Stimulated activated CD4-positive, alpha-beta T cell treated with anti-CD3 and anti-CD28 coated beads, Interleukin-2, amount 100 ng/mL, for 24 hours (primary cell): ENCODE measurements at places on chromosomes 11 and 22.

- peak; percentile 96 for DNase-seq
These were observed 17.9 kb downstream of the CRELD2 start for GRCh38 chr22:49936018-49936972.

GRCh38 chr11:35173616-35174566 is 34.9 kb downstream of the CD44 start:
- DNase-seq = no peak

DNA sequence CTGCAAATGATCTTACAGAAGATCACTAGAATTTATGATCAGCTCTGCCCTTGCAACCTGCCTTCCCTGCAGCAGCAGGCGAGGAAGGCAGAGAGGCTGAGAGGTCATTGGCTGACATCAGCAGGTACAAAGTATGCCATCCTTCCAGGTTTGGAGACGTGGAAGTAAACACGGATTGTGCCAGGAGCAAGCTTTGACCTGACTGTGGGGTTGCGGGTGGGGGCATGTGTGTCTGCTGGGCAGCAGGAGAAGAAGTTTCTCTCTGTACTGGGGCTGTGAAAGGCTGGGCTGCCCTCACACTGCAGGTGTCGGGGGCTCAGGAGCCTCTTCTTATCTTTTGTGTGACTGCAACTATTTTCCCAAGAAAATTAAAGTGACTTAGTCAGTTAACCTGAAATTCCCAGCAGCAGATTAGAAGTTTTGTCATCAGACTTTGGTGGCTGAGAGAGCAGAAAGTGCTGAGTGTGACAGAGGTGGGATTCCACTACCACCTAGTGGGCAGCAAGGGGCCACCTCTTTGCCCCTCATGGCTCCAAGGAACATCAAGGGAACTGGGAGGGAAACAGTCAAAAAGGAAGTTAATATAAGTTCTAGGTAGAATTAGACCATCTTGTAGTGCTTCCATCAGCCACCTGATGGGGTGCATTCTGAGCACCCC is 565.9 kb downstream of the ETS1 start:
- no peak for DNase-seq

- no peak for DNase-seq
These were observed 5.9 kb upstream of the SLC22A12 start for GRCh38 chr11:64585150-64585549.

GRCh38 chr22:25281675-25282345 is 62.4 kb downstream of the CRYBB2 start:
- DNase-seq = no peak

DNA sequence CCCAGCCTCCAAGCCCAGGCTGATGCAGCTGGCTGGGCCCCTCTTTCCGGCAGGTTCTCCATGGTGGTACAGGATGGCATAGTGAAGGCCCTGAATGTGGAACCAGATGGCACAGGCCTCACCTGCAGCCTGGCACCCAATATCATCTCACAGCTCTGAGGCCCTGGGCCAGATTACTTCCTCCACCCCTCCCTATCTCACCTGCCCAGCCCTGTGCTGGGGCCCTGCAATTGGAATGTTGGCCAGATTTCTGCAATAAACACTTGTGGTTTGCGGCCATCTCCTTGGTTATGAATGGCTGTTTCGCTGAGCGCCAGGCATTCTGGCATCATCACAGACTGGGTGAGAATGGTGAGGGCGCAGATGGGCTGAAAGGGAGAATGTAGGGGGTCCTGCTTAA is 3.6 kb downstream of the PRDX5 start:
- no peak for DNase-seq

DNA sequence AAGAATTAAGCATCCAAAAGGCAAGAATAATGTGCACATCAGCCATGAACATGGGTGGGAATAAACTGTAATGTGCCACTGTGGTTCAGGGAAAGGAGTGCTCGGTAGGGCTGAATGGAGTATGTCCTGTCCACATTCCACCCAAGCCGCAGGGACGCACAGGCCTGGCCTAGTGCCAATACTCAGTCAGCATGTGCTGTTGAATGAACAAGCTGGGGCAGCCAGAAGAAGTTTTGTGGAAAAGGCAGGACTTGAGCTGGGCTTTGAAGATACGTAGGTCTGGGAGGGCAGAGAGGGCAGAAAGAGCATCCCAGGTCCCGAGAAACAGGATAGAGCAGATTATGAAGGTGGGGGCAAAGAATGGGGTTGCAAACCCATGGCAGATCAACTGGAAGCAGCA is 60.0 kb upstream of the PLET1 start:
- no peak for DNase-seq

GRCh38 chr11:76225122-76225611 is 18.9 kb upstream of the WNT11 start:
- DNase-seq = no peak

DNA sequence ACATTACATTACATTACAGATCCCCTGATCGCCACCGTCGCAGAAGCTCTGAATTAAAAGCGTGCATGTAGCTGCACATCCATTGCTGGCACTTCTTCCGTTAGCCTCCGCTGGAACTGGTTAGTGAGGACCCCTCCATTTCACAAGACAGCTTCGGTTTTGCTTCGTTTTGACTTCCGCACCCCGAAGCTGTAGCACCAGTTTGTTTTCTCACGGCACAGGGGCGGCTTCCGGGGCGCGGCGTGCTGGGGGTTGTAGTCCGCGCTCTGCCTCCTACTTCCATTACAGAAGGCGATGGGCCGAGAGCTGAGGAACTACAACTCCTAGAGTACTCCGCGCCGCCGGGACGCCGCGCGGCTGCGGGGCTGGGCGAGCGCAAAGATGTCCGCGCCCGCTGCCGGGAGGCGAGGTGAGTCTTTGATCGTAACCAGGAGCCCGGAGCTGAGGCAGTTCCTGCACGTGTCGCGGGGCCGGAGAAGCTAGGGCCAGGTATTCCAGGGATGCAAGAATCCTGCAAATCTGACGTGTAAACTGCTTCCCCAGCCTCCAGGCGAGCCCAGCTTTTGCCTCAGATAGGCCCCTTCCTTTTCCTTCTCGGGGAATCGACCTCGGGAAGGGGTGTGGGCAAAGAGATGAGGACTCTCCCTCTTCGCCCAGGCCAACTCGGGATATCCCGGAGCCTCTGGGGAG is at the start of gene PEX26:
PEX26 (plus strand) TSS at position 352 of the 690 bp plus-strand sequence. CDS start 387 bp downstream, outside the sequence.
- peak; percentile 95 for DNase-seq

DNA sequence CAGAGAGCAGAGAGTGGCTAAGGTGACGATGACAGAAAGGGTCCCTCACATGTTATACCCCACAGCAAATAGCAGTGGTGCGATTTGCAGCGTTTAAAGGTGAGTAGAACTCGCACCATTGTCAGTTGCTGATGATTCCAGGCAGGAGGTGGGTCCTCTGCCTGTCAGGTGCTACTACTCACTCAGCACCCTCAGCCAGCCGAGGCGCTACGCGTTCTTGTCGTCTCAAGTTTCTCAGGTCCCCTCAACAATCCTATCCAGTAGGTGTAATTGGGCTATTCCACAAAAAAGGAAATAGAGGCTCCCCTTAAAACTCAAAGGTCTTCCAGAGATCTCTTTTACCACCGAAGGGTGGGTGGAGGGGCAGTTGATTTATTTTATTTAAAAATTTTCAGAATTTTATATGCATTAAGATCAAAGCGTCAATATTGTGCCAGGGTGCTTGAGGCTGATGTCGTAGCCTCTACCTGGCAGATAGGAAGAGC is 18.3 kb downstream of the ELF5 start:
- DNase-seq = no peak

GRCh38 chr11:110093407-110094297 is 460 bp downstream of the ZC3H12C start:
- DNase-seq = no peak

DNA sequence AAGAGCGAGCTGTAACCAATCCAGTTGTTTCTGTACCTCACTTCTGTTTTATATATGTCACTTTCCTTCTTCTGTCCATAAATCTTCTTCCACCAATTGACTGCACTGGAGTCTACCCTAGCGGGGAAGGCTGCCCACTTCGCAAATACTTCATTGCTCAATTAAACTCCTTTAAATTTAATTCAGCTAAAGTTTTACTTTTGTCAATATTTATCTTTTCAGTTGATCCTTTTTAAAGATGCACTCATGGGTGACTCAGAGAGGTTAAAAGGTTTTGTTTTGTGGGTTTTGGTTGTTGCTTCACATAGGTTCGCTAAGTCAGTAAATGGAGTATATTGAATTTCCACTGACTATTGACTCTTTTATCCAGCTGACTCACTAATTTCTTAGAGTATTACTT is 597.2 kb downstream of the DLG2 start:
- DNase-seq = no peak

DNA sequence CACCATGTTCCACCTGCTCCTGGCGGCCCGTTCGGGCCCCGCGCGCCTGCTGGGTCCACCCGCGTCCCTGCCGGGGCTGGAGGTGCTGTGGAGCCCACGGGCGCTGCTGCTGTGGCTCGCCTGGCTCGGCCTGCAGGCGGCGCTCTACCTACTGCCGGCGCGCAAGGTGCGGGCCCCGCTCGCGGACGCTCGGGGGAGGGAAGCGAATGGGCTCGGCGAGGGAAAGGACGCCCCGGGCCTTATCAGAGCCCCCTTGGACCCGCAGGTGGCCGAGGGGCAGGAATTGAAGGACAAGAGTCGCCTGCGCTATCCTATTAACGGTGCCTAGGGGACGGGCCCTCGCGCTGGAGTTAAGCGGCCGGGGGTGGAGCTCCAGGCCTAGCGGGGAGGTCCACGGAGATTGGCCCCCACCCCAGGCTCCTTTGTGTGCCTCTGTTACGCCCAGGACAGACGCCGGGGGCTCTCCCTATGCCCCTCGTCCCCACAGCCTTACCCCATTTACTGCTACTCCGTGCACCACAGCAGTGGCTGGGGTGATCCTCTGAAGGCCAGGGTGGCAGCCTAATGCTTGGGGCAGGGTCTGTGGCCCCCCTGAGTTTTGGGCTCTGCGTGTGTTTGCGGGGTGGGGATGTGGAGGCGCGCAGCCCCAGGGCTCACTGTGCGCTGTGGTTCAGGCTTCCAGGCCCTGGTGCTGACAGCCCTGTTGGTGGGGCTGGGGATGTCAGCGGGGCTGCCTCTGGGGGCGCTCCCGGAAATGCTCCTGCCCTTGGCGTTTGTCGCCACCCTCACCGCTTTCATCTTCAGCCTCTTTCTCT is 1.1 kb downstream of the TM7SF2 start:
- peak; percentile 80 for DNase-seq
